ENCODE measurements at places on chromosomes 16 and 17.

GRCh38 chr16:30902029-30902972 lies 5.9 kb downstream of the CTF1 start:
- DNase-seq: peak; percentile 42

DNA sequence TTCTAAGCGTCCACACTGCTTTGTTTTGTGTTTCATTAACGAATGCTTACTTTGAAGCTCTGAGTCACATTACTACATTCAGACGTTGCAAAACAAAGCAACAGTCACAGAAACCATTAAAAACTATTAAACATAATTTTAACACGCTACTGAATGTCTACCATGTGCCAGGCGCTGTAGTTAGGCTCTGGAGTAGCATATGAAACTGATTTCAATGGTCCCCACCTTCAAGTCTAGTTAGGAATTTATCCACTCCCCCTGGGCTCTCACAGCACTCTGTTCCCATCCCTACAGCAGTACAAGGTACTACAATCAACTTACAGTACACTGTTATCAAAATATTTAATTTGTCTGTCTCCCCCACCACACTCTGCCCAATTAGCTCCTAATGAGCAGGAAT lies 631 bp downstream of the UTP6 start:
- no peak for DNase-seq

DNA sequence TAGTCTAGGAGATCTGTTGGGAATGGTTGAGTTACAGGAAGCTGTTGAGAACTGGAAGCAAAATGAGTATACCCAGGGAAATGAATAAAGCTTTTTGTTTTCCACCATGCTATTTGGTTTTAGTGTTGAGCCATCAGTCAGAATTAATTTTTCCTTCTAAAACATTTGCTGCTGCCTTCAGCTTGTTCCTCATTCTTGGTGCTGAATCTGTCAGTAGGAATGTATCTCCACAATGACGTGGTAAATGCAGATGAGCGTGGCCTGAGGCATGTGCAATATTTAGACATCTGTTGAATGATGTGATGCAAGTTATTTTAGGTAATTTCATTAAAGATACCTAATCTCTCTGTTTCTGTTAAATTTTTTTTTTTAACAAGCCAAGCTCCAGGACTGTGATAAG lies 10.9 kb downstream of the HAPSTR1 start:
- peak; percentile 82 for DNase-seq

DNA sequence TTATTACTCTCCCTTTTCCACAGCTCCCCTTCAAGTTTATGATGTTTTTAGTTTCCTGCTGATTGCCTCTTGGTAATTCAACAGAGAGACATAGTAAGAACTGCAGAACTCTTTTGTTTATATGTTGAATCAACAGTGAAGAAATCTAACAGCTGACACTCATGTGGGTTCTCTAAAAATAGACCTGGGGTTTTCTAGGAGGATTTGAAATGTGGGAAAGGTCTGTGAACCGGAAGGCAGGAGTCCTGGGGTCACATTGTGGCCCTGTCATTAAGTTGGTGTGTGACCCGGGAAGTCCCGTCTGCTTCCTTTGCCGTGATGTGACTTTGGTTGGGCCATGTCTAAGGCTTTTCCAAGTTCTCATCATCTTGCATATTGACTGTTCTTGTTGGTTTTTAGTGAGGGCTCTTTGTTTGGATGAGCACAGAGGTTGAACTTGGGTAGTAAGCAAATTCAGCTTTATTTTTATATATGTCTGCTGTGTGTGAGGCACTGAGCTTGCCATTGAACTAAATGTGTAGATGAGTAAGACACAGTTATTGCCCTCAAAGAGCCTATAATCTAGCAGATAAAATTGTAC lies 48.5 kb upstream of the HS3ST3A1 start:
- DNase-seq: no peak

DNA sequence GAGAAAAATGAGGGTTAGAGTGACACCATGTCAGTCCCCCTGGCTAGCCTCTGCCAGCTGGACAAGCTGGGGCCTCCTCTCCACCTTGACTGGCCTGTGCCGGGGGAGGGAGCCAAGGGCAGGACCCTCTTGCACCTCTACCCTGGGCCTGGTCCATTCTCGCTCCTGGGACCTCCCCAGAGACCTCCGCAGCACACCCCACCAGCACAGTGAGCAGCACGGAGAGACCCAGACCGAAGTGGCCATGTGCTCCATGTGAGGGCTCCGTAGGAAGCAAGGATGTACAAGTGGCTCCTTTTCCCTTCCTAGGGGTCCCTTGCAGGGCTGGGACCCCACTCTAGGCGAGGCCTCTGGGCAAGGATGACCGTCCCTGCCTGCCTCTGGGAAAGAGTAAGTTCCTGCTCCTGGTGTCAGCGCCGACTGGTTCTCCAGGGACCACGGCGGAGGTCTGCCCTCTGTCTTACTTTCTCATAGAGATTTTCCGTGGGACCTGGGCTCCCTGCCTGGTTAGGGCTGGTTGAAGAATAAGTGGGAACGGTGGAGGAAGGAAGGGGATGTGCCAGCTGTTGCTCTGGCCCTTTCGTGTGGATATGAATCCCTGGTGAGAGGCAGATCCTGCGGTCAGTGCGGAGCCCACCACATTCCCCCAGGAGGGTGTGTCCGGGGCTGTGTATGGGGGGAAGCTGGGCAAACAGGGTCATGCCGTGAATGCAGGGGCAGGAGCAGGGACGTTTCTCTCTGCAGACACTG lies 124.2 kb downstream of the METRNL start:
- DNase-seq: no peak

GRCh38 chr16:66131895-66132294 lies 234.6 kb upstream of the CDH5 start:
- no peak for DNase-seq

Data from amniotic stem cell (primary cell).